Pancreas (tissue), 10 donors: ENCODE measurements at places on chromosomes 3 and 15. TPM values are rescaled to one million over a fixed set of nuclear protein-coding genes. Genes with fewer than 3 reads are reported as not detected.
A peak's percentile ranks its signal among the peaks of the same experiment; 100 is the strongest.

DNA sequence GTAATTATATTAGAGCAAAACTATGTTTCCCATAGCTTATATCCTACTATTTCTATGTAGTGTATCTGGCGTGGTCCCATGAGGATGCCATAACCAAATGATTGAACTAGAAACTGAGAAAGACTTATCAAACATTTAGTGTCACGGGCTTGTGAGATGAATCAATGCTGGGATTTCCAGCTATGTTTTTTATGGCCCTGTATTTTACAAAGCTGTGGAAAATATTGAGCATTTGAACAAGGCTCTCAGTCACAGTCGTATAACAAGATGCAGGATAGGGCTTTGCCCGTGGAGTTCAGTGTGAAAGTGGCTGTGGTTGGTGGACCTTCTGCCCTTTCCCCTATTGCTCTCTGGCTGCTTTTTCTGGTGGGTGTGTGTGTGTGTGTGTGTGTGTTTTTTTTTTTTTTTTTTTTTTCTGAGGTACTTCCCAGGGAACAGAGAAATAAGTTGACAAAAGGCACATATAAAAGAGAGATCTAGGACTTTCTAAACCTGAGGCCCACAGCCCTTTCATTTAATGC is 60.7 kb downstream of the CACNA1D start:
- peaks cover 4% of the 10 kb centered on the region for H3K4me1 ChIP-seq
- DNase-seq = no peak
- H3K36me3 ChIP-seq = no peaks in the 10 kb centered on the region
- peak overlapping the region; percentile 36 for H3K27ac ChIP-seq
- H3K27me3 ChIP-seq = no peaks in the 10 kb centered on the region

- DNase-seq = no peak
- H3K4me1 ChIP-seq = no peaks in the 10 kb centered on the region
- no peaks in the 10 kb centered on the region for H3K27me3 ChIP-seq
- H3K27ac ChIP-seq = peak overlapping the region; percentile 40
- H3K36me3 ChIP-seq = no peaks in the 10 kb centered on the region
Observed at GRCh38 chr3:133570139-133570936, 3.1 kb upstream of the CDV3 start.

DNA sequence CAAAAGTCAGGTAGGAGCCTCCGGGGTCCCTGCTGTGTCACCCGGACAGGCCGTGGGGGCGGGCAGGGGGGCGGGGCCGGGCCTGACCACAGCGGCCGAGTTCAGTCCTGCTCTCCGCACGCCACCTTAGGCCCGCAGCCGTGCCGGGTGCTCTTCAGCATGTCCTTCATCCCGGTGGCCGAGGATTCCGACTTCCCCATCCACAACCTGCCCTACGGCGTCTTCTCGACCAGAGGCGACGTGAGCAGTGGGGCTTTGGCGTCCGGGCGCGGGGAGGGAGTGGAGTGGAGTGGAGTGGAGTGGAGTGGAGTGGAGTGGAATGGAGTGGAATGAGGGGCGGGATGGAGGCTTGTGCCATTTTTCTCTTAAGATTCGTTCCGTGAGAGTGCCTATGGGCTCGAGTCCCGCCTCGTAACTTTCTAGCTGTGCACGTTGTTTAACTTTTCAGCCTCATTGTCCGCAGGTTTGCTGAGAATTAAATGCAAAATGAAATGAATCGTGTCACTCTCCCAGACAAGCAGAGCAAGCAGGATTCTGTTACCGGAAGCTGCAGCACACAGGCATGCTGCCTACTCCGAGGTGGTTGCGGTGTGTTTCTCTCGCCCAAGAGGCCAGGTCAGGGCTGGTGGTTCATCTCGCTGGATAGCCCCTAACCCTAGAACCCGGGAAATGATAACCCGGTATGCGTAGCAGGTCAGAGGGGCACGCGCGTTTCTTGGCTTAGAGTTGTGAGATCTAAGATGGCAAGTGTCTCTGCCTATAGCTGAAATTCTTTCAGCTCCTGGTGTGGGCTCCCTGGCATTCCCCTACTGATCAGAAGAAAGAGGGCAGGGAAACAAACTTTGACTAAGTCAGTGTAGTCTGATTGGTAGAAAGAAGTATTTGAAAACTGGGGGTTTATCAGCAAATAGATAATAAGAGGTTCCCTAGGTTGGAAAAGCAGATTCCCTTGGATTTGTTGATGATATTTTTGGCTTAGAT is at the start of gene FAH:
Gene FAH (plus strand): TSS at position 104 of the 981 bp plus-strand sequence. CDS start 56 bp downstream, at position 160.
- H3K36me3 ChIP-seq = no peaks in the 10 kb centered on the region
- no peak for DNase-seq
- no peaks in the 10 kb centered on the region for H3K27me3 ChIP-seq
- H3K4me1 ChIP-seq = no peaks in the 10 kb centered on the region
- peak within 1 kb of the TSS; percentile 74 for H3K27ac ChIP-seq
- H3K4me3 ChIP-seq = peak within 1 kb of the TSS; percentile 42

- no peaks in the 10 kb centered on the region for H3K4me1 ChIP-seq
- H3K27ac ChIP-seq = no peak overlapping the region
- no peak for DNase-seq
- H3K27me3 ChIP-seq = no peaks in the 10 kb centered on the region
- no peak overlapping the region for H3K4me3 ChIP-seq
- H3K36me3 ChIP-seq = no peaks in the 10 kb centered on the region
Observed at GRCh38 chr15:40841741-40842140, 2.1 kb upstream of the SPINT1 start.

Gene SAXO2
- 0.88 TPM for total RNA-seq

Gene KIF15
- total RNA-seq = 0.40 TPM

DNA sequence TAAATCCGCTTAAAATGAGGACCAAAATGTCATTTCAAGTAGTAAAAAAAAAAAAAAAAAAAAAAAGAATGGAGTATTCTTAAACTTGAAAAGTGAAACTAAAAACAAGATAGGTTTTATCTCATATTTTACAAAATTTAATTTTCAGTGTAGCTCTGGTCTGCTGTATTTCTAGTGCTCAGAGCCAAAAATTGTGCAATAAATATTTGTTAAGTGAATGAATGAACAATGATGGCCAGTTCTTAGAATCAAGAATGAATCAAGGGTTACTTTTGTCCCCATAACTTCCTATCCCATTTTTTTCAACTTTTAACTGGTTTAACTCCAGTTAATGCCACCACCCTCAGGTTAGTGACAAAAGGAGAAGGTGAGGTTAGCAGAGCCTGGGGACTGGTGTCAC is 214.4 kb downstream of the ABHD5 start:
- H3K4me1 ChIP-seq = no peaks in the 10 kb centered on the region
- no peak overlapping the region for H3K4me3 ChIP-seq
- no peak for DNase-seq
- H3K27me3 ChIP-seq = no peaks in the 10 kb centered on the region

DNA sequence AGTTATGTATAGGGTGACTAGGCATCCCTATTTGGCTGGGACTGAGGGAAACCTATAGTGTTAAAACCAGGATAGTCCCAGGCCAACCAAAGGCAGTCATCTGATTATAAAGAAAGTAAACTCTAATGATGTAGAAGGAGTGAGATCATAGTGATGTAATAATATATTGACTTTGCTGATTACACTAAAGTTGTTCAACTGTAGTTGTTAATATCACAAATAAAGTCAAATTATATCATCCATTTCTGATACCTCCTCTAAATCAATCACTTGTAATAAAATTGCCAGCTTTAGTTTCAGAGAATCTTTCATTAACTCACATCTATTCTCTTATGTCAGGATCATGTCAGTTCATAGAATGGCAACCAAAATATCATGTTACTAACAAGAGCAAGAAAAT is 98.6 kb downstream of the FOXB1 start:
- no peak for DNase-seq
- no peaks in the 10 kb centered on the region for H3K27me3 ChIP-seq
- no peaks in the 10 kb centered on the region for H3K36me3 ChIP-seq
- H3K4me1 ChIP-seq = no peaks in the 10 kb centered on the region
- no peak overlapping the region for H3K4me3 ChIP-seq

- no peaks in the 10 kb centered on the region for H3K4me1 ChIP-seq
- H3K27me3 ChIP-seq = no peaks in the 10 kb centered on the region
- no peaks in the 10 kb centered on the region for H3K36me3 ChIP-seq
Observed at GRCh38 chr3:82080792-82081191, 319.3 kb upstream of the GBE1 start.

- peaks cover 14% of the 10 kb centered on the region for H3K4me1 ChIP-seq
- H3K27ac ChIP-seq = peak within 1 kb of the TSS; percentile 64
- H3K4me3 ChIP-seq = peak within 1 kb of the TSS; percentile 93
- no peaks in the 10 kb centered on the region for H3K27me3 ChIP-seq
- H3K36me3 ChIP-seq = no peaks in the 10 kb centered on the region
Observed at GRCh38 chr3:16884748-16885592, at the start of gene PLCL2. TSS of gene PLCL2 (plus strand) at chr3:16884955. CDS start at chr3:16885040, 85 bp downstream.

GRCh38 chr15:56948000-56948763 is 29.7 kb downstream of the TCF12 start:
- no peak overlapping the region for H3K4me3 ChIP-seq
- H3K27me3 ChIP-seq = no peaks in the 10 kb centered on the region
- DNase-seq = no peak
- H3K27ac ChIP-seq = no peak overlapping the region
- H3K4me1 ChIP-seq = no peaks in the 10 kb centered on the region
- no peaks in the 10 kb centered on the region for H3K36me3 ChIP-seq

DNA sequence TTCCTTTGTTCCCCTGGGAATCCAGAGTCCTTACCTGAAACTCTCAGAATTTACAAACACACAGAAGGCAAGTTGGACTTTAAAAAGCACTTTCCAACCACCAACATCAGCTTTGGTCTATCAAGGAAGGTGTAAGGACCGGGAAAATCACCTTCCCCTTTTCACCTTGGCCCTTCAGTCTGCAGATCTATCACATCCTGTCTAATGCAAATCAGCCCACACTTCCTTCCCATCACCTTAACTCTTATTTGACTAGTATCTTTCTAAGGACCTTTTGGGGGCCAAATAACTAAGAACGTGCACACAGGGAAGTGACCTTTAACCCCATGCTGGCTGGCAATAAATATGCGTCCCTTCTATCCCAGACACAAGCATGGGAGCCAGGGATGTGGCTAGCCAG is 320.6 kb downstream of the ARRDC4 start:
- no peaks in the 10 kb centered on the region for H3K36me3 ChIP-seq
- H3K27ac ChIP-seq = no peak overlapping the region
- no peak for DNase-seq

GRCh38 chr3:78878011-78878410 is 889.8 kb downstream of the ROBO1 start:
- H3K36me3 ChIP-seq = no peaks in the 10 kb centered on the region
- H3K4me1 ChIP-seq = no peaks in the 10 kb centered on the region
- H3K4me3 ChIP-seq = no peak overlapping the region
- H3K27ac ChIP-seq = no peak overlapping the region
- no peaks in the 10 kb centered on the region for H3K27me3 ChIP-seq
